ENCODE measurements at places on chromosomes 4 and X.

DNA sequence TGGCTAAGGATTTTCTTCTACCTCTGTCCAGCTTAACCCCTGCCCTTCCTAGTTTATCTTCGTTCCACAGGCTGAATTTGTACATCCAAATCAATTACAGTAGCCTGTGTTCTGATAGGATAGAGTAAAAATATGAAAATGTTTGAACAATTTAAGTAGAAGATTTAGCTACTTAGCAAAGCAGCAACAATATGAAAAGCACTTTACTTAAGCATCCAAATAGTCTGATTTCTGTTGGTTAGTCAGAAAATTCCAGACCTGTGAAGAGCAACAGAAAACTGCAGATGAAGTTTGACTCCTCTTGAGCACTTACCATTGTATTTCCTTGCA is 2.0 kb downstream of the ARSJ start:
- no peak for DNase-seq

GRCh38 chr4:48203819-48204218 is 65.8 kb downstream of the TEC start:
- DNase-seq = no peak

- no peak for DNase-seq
Observed at GRCh38 chr4:47315346-47315745, 148.2 kb downstream of the COMMD8 start.

- DNase-seq = no peak
Observed at GRCh38 chr4:55351824-55352223, 5.8 kb downstream of the SRD5A3 start.

- DNase-seq = no peak
Observed at GRCh38 chr4:86508436-86508835, 85.7 kb upstream of the PTPN13 start.

GRCh38 chr4:38268108-38268820 is 308.1 kb downstream of the PTTG2 start:
- DNase-seq = no peak

- DNase-seq = no peak
Observed at GRCh38 chr4:82968972-82969371, 41.7 kb downstream of the LIN54 start.

DNA sequence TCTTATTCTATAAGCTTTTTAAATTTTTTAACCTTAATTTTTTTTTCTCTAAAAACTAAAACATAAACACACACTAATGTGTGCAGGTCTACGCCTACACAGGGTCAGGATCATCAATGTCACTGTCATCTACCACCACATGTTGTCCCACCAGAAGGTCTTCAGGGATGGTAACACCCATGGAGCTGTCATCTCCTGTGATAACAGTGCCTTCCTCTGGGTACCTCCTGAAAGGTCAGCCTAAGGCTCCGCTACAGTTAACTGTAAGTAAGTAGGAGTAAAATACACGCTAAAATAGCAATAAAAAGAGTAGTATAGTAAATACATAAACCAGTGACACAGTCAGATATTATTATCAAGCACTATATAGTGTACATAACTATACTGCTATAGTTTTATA is 45.9 kb upstream of the GPRIN3 start:
- DNase-seq = no peak

- DNase-seq = no peak
Observed at GRCh38 chrX:38985375-38985774, 184.1 kb downstream of the MID1IP1 start.

DNA sequence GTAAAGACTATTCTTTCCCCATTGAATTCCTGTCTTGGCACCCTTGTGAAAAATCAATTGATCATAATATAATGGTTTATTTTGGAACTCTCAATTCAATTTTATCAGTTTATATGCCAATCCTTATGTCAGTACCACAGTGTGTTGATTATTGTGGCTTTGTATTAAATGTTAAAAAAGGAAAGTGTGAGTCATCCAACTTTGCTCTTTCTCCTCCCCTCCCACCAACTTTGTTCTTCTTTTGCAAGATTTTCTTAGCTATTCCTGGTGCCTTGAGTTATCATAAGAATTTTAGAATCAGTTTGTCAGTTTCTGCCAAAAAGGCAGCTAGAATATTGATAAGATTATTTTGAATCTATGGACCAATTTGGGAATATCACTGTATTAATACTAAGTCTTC is 11.2 kb upstream of the RNF175 start:
- no peak for DNase-seq

- DNase-seq = no peak
Observed at GRCh38 chr4:175762582-175762981, 49.5 kb downstream of the GPM6A start.

GRCh38 chr4:73948990-73949706 is 32.7 kb downstream of the PF4 start:
- no peak for DNase-seq

DNA sequence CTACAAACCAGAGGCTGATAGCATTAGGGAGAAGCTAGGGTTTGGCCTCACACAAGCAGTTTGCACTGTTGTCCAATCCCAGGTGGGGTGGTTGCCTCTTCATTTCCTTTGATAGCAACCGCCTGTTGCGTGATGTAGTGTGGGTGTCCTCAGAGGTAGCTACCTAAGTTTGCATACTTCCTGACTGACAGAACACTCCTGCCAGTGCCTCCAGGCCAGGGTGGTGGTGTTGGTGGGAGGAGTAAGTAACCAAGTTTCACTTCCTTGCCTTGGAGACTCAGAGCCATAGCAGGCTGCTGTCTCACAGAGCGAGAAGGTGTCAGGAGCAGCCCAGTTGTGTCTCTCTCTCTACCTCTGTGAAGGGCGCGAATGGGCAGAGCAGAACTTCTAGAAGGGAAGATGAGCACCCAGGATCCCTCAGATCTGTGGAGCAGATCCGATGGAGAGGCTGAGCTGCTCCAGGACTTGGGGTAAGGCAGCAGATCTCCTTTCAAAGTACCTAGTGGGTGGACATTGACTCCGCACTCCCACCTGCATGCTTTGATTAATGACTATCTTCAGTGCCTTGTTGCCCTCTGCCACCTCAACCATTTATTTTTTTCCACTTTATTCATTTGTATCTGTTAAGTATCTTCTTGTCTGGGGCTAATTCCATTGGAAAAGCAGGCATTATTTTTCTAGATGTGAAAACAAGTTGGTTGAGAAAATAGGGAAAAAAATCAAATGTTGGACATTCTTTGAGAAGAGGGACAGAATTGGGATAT is at the start of gene DAPP1:
Gene DAPP1 (plus strand): TSS at position 283 of the 764 bp plus-strand sequence. CDS start 87 bp downstream, at position 370.
- DNase-seq = no peak

GRCh38 chrX:53595266-53595810 is 91.2 kb downstream of the HUWE1 start:
- DNase-seq = no peak

GRCh38 chr4:79445371-79445781 is 37.3 kb upstream of the GK2 start:
- DNase-seq = no peak

DNA sequence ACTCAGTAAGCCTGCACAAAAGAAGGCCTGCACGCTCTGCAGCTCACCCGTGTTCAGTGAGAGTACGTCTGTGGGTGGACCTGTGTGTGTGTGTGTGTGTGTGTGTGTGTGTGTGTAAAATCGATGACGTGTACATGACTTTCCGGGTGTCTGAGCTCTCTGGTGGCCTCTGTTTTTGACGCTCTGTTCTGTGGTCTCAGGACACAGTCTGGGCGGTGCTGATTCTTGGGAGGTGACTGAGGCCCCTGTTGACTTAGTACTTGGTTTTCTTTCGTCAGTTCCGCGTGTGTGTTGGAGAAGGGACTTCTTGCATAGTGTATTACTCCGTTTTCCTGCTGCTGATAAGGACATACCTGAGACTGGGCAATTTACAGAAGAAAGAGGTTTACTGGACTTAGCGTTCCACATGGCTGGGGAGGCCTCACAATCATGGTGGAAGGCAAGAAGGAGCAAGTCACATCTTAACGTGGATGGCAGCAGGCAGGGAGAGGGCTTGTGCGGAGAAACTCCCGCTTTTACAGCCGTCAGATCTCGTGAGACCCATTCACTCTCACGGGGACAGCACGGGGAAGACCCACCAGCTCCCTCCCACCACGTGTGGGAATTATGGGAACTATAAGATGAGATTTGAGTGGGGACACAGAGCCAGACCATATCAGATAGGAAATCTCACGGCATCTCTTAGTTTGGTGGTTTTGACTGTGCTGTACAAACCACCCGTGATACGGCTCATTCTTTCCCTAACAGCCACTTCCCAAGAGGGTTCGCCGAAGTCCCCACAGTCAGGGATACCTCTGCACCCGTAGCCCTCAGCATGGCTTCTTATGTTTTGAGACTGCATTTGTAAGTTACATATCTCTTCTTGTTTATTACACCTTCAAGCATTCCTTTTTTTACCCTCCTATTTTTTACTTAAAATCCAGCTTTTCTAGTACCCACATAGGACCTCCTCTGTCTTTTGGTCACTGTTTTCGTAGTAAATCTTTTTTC is 24.5 kb downstream of the UVSSA start:
- DNase-seq = no peak

DNA sequence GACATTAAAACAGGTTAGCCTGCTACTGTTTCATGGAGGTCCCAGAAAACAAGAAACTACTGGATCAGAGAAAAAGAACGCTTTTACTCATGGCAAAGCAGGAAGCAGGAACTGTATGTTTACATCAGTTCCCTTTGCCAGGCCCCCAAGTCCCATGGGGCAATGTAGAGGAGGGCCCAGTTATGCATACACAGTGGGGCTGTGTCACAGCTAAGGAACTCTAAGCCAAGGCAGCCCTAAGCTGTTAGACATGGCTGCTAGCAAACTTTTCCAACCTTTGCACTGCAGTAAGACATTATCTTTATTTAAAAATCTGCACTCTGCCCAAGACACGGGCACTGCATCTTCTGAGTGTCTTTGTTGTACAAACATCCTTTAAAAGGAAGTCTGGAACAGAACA is 975.8 kb downstream of the C4orf33 start:
- DNase-seq = no peak

DNA sequence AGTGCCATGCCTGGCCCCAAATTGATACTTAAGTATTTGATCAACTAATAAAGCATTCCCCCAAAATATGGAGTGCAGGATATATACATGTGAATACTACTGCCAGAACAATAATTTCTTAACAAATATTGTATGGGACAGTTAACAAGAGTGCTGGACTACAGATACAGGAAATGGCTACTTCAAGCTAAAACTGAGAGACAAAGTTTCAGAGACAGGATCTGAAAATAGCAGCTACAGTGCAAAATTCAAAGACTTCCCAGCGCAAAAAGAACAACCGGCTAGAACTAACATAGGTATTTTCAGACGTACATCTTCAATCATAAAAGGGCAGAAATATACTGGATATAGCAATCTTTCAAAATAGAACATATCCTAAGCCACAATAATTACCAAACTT is 6.3 kb downstream of the ATRX start:
- DNase-seq = no peak

- no peak for DNase-seq
Observed at GRCh38 chr4:1490654-1491327, 84.5 kb upstream of the NKX1-1 start.

- DNase-seq = no peak
Observed at GRCh38 chr4:184262901-184263300, 45.2 kb upstream of the ENPP6 start.

- DNase-seq = no peak
Observed at GRCh38 chr4:143406523-143406922, 69.8 kb downstream of the GAB1 start.

Measured in NCI-H1048 (cell line).